ENCODE measurements at places on chromosomes 16 and 17.
A peak's percentile ranks its signal among the peaks of the same experiment; 100 is the strongest.

DNA sequence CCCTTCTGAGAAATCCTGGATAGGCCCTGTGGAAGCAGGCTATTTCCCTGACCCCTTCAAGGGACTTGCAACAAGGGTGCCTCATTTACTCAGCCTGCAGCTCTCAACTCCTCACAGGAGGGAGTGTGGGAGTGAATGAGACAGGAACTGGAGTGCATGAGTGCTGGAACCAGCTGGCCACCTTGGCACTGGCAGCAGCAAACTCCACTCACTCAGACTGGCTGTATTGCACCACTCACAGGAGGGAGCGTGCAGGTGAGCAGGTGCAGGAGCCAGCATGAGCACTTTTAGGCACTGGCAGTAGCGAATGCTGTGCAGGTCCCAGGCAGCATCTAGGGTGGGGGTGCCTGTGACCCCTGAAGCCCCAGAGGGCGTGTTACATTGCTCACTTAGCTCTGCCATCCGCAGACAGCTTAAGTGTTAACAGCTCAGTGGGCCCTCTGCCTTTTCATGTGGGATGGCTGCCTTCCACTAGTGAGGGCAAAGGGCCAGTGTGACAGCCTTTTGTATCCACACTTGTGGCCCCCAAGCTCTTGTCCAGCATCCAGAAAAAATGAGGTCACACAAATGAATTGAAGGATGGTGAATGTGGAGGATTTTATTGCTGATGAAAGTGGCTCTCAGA, 11.0 kb upstream of the ZNHIT3 start:
- no peak for DNase-seq

DNA sequence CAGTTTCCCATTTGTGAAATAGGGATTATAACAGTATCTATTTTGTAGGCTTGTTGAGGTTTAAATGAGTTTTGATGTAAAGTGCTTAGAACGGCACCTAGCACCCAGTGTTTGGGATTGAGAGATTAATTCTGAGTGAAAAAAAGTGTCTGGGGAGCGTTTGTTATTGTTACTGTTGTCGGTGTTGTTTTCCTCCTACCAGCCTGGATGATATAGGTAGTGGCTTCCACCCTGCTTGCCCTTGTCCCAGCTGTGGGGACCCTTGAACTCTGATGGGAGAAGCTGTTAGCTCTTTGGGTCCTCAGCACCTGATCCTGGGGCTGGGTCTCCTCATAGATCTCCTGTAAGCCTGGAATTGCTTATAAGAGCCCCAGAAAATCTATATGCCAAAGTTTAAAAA, 4.9 kb downstream of the FMNL1 start:
- DNase-seq = peak; percentile 27

DNA sequence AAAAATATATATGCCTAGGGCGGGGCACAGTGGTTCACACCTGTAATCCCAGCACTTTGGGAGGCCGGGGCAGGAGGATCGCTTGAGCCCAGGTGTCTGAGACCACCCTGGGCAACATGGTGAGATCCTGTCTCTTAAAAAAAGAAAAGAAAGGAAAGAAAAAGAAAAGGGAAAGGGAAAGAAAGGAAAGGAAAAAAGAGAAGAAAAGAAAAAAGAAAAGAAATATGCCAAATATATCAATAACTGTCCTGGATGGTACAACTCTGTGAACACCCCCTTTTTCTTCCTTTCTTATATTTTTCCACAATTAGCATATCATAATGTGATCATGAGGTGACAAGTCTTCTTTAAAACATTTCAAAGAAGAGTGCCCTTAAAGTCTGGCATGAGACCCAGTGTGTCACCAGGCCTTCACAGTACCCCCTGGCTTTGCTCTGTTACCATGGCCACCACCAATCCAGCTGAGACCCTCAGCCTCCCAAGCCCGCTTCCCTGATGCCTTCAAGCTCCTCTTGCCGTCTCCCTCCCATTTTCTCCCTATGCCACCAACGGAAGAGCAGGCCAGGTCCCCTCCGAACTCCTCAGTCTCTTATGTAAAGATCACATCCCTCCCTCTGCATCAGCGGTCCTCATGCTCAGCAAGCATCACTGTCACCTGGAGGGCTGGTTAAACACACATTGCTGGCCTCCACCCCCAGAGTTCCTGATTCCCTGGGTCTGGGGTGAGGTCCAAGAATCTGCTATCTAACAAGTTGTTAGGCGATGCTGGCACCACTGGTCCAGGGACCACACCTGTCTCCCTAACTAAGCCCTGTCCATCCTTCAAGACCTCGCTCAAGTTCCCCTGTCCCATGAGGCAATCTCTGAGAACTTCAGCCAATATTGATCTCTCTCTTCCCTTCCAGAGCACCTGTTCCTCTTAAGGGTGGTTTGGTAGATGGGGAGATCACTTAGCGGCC, 44.5 kb downstream of the CUEDC1 start:
- no peak for DNase-seq

DNA sequence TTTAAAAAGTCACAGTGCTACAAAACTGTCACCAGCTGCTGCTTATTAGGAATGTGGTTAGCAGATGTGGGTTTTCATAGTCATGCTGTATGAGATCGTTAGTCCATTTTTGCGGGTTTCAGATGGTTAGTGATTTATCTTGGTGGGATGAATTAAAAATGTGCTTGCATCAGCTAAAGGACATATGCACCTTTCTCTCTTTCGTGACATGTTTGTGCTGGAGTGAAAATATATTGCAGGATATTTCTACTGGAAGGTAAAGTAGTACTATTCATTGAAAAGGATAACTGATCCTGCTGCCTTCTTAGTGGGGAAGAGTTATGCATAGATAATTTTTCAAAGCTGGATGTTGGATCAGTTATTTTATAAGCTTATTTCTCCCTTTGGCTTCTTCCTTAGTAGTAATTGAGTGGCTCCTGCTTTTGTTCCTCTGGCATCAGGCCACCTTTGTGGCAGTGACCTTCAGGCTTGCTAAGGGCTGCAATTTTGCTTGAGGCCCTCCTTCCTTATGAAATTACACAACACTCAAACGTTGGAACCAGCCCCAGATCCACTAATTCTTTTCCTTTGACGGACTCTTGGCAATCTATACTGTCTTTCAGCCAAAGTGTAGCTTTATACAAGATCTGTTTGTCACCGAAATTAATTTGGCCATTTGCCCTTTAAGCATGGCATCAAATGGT, 7.5 kb upstream of the SNTB2 start:
- DNase-seq = no peak

GRCh38 chr16:67104061-67104460, 5.7 kb upstream of the PHAF1 start:
- no peak for DNase-seq

DNA sequence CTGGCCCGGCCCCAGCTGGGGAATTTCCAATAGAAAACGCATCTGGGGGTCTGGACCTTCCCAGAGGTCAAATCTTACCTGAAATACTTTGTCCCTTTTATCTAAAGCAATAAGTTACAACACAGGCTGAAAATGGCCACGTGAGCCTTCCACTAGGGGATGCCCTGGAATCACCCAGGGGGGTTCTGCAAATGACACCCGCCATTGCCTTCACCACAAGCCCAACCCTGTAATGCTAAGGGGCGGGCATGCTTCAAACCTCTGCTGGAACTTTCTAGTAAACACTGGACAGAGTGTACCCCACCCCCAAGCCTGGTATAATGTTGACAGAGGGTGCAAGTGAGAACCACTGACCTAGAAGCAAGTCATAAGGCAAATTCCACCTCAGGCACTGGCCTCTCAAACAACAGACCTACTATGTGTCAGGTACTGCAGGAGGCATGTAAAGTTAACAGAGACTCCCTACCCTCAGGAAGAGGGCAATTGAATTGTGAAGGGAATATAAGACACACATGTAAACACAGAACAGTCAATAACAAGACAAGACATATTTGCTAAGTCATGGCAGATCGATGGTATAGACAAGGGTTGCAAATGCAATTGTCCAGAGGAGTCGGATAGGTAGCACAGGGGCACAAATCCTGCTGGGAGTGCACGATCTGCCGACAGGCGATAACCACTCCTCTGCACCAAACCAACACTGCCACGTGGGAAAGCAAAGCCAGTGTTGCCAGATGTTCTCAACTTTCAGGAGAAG, 59.0 kb downstream of the ARHGAP17 start:
- no peak for DNase-seq

DNA sequence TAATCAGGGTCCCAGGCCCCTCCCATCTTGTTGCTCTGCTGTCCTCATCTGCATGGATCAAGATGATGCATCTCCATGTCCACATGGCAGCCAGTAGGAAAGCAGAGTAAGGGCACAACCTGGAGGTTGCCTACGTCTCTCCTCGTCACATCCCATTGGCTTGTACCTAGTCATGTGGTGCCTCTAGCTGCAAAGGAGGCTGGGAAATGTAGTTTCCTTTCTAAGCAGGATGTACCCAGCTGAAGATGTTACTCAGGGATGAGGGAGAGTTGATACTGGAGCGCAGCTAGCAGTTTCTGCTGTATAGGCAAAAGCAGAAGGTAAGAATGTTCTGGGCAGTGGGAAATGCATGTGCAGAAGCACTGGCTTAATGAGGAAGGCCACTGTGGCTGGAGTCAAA, 20.8 kb downstream of the ABCC1 start:
- DNase-seq = no peak

GRCh38 chr17:55284001-55284884, 19.5 kb downstream of the HLF start:
- DNase-seq = no peak

- DNase-seq = no peak
Measured at GRCh38 chr17:42806249-42806648, 7.6 kb downstream of the CNTD1 start.

DNA sequence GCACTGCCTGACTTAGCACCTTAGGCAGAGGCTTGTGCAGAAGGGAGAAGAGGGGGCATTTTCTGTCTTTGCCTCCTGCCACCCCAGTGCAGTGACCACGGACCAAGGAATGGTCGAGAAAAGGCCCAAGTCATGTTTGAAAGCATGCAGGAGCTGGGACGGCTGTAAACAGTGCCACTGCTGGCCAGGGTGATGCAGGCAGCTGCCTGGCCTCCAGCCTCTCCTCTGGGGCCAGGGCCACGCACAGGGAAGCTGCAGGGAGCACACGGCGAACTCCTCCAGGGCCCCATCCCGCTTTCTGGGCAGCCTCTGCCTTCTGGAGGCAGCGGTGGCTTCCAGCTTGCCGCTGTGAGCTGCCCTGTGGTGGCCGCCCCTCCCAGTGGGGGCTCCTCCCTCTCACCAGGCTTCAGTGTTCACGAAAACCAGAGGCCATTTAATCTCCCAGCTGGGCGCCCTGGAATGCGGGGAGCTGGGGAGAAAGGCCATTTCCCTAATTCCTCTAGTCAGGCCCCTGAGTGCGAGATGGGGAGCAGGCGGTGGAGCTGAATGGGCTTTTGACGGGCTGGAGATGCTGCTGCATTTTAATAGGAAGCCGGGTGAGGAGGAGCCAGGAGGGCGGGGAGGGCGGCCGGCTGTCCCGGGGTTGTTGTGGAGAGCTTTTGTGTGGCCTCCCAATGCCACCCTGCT, 28.7 kb upstream of the DNAI2 start:
- no peak for DNase-seq

GRCh38 chr17:17111401-17112393, 69.4 kb downstream of the MPRIP start:
- no peak for DNase-seq

GRCh38 chr17:6670999-6671398, 19.4 kb downstream of the C17orf100 start:
- no peak for DNase-seq

DNA sequence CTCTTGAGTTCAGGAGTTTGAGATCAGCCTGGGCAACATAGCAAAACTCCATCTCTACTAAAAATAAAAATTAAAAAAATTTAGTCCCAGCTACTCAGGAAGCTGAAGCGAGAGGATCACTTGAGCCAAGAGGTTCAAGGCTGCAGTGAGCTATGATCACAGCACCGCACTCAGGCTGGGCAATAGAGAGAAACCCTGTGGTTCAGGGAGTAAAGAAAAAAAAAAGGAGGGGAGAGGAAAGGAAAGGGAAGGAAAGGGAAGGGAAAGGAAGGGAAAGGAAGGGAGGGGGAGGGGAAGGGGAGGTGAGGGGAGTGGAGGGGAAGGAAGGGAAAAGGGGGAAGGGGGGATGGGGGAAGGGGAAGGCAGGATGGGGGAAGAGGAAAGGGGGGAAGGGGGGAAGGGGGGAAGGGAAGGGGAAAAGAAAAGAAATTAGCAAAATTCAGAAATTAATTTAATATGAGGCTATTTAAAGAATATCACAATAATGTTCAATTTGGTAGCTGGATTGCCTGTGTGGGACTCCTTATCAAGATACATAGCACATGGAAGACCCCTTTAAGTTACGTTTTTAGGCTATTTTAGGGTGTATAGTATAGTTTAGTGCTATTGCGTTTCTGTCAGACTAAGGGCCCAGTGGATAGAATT, 424.3 kb downstream of the CDH8 start:
- no peak for DNase-seq

- no peak for DNase-seq
Measured at GRCh38 chr16:46970089-46970488, 3.4 kb downstream of the DNAJA2 start.

DNA sequence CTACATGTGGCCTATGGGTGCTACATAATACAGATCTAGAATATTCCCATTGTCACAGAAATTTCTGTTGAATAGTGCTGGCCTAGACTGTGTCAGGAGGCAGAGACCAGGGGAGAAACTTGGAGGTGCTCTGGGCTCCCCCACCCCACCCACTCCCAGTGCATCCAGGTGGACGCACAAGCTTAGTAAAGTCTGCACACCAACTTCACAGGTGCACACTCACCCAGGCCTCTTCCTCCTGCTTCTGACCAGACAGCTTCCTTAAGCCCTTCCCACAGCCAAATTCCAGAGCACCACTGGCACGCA, 7.6 kb upstream of the CNP start:
- no peak for DNase-seq

- no peak for DNase-seq
Measured at GRCh38 chr16:70493802-70494201, 29.6 kb downstream of the COG4 start.

GRCh38 chr17:14321476-14321949, 20.6 kb downstream of the HS3ST3B1 start:
- no peak for DNase-seq

GRCh38 chr16:80366023-80366422, 174.8 kb upstream of the DYNLRB2 start:
- no peak for DNase-seq

GRCh38 chr16:49292413-49292812, 10.8 kb upstream of the CBLN1 start:
- no peak for DNase-seq

DNA sequence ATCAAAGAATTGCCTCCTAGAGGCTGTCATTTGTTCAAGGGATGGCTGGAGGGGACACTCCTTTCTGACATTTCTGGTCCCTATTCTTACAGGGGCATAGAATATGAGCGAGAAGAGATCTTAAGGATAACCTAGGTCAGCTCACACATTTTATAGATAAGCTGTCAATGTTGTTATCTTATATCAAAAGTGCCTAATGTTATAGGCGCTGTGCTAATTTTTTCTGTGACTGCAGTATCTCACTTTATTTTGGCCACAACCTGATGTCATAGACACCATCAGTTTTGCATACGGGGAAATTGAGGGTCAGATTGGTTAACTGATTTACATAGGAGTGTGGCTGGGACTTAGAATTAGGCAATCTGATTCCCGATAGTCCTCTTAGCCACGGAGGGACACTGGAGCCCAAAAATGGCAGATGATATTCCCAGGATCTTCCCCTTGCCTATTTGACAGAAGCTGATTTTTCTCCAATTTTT, 1.2 kb downstream of the CPD start:
- peak; percentile 23 for DNase-seq
